Fibroblast of mammary gland (primary cell): ENCODE measurements at places on chromosomes 2 and 18.

- DNase-seq = no peak
These were observed 332.0 kb downstream of the ZNF521 start for GRCh38 chr18:25019931-25020330.

- DNase-seq = peak; percentile 11
These were observed 4.6 kb downstream of the TTR start for GRCh38 chr18:31596081-31596872.

DNA sequence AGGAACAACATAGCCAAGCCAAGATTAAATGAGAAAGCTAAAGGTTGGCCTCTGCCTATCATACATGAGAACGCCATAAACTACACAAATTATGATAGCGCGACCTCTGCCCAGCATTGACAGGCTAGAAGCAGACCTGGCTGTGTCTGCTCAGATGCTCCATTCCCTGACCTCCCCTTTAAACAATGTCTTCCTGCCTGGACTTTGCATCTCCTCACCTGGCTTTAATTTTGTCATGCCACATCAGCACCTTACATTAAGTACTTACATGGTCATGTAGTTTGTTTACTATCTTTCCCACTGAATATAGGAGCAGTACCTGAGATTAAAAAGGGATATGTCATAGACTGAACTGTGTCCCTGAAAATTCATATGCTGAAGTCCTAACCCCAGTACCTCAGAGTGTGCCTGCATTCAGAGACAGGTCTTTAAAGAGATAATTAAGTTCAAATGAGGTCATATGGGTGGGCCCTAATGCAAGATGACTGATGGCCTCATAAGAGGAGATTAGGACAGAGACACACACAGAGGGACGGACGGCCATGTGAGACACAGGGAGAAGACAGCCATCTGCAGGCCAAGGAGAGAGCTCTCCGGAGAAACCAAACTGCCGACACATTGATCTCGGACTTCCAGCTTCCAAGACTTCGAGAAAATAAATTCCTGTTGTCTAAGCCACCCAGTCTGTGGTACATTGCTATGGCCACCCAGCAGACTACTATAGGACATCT, 103.7 kb downstream of the BIN1 start:
- DNase-seq = no peak

- no peak for DNase-seq
These were observed 19.2 kb downstream of the FARP2 start for GRCh38 chr2:241375300-241375699.

GRCh38 chr2:158174495-158174894, 72.8 kb downstream of the UPP2 start:
- DNase-seq = no peak

DNA sequence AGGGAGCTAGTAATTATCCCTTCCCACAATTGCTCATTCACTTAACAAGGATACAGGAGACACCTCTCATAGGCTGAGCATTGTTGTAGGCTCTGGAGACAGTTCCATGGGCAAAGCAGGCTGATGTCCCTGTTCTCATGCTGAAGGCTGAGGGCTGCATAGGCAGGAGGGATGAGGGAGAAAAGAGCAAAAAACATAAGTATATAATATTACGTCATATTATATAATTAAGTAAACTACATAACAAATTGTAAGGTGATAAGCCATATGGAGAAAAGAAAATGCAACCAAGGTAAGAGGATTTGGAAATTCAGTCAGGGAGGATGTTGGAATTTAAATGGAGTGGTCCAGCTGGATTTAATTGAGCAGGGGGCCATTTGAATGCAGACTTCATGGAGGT, 380.6 kb upstream of the ST6GAL2 start:
- no peak for DNase-seq

DNA sequence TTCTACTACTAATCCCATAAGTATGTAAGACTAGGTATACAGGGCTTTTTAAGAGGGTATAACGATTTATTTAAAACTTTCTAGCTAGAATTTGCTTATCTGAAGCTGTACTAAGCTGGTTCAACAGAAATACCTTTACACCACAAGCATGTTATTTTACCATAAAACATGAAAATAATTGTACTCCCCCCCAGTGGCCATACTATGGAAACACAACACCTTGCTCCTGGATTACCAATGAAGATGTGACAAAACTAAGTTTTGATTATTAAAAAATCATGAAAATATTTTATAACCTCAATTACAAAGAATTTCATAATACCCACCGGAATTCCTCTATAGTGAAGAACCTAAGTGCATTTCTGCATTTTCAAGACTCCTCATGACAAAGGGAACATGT, 27.3 kb downstream of the LPIN2 start:
- DNase-seq = peak; percentile 60

DNA sequence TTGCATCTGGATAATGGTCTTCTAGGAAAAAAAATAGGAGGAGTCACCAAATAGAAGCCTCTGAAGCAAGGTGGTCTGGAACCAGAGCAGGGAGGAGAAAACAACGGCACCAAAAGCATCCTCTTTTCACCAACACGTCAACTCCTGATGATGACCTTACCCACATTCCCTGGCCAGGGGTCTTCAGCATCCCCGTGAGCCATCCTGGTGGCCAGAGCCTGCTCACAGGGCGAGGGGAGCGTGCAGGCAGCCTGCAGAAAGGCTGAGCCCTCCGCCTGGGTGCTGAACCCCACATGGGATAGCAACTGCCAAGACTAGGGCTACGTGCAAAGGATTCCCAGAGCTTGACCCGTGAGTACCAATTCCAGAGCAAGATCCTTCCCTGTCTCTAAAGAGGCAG, 191.0 kb downstream of the NDUFA10 start:
- no peak for DNase-seq

- DNase-seq = no peak
These were observed 57.0 kb upstream of the SCN1A start for GRCh38 chr2:166184789-166185188.

DNA sequence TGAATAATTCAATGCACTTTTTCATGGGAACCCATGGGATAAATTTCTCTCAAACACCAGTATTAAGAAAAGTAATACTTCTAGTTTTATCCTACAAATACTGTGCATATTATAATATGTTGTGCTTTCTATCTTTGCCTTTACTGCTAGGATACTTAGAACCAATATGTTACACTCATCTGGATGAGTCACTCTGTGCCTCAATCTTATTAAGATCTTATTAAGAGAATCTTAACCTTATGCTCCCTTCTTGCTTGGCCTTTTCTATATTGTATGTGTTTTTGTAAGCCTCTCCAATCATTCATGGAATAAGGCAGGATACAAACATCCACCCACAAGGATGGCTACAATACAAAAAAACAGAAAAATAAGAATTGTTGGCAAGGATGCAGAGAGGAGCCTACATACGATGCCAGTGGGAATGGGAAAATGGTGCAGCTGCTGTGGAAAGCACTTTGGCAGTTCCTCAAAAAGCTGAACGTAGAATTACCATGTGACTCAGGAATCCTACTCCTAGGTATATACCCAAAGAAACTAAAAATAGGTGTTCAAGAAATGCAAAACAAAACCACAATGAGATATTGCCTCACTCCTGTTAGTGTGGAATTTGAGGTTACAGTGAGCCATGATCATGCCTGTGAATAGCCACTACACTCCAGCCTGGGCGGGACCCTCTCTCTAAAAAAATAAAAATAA, 10.7 kb upstream of the TWSG1 start:
- DNase-seq = peak; percentile 46

DNA sequence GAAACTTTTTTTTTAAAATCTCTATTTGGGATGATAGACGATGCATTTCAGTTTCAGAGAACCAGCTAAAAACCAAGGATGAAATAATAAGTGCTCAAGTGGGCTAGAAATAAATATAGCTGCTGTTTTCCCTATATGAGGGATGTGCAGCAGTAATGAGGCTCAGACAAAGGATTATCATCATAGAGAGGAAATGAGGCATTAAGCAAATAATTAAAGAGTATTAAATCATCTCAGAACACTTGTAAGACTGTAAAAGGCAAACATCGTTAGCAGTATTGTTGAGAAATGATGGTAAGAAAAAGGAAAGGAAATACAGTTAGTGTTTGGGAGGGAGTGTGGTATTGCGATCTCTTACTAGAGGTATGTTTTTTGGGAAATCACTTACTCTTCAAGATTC, 233.5 kb downstream of the TGIF1 start:
- no peak for DNase-seq

DNA sequence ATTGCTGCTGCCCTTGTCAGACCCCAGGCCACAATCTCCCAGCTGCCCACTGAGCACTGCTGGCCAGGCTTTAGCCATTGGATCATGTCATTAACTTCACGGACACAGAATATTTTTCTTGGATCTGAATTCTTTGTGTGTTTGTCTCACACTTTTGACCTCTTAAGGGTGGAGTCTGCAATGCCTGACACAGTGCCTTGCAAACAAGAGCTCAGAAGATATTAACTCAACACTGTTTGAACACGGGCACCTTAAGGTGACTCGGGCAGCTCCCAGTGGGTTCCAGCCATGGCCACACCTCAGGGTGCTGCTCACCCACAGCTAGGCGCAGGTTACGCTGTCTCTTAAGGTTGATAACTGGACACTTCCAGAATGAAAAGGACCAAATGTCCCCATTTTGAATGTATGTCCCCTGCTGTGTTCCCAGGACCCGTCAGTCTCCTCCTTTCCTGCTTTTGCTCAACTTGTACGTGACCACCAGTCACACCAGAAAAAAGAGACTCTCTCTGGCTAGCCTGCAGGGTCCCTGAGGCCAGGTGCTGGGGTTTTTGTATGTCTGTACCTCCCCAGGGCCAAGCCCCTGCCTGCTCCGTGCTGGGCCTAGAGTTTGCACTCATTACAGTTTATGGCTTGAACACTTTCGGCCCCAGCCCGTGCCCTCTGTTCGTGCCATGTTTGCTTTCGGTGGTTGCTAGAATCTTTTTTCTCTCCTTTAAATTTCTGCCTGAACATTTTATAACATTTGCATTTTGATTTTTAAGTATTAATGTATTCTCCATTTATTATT, 33.4 kb upstream of the TMEM131 start:
- DNase-seq = no peak

GRCh38 chr2:142307086-142307485, 176.3 kb upstream of the LRP1B start:
- DNase-seq = no peak

DNA sequence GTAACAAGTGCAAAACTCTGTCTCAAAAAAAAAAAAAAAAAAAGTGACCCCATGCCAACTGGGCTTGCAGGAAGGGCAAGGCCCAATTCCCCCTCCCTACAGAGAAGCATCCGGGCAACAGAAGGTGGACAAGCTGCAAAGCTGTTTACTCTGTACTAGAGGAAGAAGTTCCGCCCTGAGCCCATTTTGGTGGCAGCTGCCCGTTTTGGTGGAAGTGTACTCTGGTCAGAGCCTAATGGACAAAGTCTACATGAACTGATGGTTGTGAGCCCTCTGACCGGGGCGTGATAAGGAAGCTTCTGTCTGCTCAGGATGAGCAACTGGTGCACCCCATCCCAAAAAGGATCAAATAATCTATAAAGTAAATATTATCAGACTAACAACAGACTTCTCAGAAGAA, 65.0 kb downstream of the TRAPPC8 start:
- no peak for DNase-seq

- DNase-seq = no peak
These were observed 17.2 kb upstream of the TMEM200C start for GRCh38 chr18:5912566-5912965.

DNA sequence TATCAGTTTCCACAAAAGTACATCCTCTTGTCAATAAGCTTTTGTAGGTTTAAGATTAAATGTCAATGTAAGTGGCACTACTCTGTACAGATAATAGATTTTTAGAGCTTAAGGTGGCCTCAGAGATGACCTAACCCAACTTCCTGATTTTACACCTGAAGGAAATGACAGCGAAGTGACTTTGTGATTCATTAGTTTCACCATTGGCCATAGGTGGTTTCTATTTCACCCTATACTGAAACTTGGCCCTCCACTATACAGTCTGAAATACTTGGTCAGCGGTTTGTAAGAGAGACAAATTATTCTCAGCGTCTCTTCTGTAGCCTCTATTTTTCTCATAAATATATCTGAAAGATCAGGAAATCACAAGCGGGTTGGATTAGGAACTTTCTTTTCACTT, 330.4 kb upstream of the FAM98A start:
- DNase-seq = no peak

- DNase-seq = no peak
These were observed 34.4 kb upstream of the BZW1 start for GRCh38 chr2:200777275-200777674.

GRCh38 chr2:112727276-112728028, 6.6 kb downstream of the NT5DC4 start:
- DNase-seq = no peak

DNA sequence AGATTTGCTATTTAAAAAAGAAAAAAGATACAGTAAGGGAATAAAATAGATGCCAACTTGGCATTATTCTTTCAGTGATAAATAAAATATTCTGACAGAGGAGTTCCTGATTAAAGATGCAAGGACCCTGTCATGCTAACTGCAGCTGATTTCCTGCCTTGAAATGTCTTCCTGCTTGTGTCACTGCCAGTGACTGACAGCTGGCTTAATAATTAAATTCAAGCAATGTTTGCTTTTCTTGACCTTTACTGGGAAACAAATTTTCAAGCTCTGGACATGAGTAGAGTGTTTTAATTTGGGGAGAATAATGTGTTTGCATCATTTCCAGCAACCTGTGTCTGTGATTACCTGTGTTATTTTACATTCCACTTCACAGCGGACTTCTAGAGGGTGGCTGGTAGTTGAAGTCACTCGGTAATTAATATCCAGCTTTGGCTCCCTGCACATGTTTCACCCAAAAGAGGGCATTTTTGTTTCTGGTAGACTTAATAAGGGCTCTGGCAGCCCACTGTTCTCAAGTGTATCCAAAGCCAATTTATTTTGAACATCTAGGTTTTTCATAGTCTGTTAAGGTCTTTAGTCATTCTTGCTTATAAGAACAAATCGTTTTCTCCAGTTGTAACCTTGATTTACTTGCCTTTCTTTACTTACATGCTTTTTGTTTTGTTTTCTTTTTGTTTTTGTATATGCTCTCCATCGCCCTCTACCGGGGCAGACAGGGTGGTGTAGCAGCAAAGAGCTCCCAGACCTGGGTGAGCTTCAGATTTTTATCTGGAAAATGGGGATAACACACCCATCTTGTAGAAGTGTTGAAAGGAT, 48.5 kb upstream of the PROKR1 start:
- DNase-seq = peak; percentile 49

DNA sequence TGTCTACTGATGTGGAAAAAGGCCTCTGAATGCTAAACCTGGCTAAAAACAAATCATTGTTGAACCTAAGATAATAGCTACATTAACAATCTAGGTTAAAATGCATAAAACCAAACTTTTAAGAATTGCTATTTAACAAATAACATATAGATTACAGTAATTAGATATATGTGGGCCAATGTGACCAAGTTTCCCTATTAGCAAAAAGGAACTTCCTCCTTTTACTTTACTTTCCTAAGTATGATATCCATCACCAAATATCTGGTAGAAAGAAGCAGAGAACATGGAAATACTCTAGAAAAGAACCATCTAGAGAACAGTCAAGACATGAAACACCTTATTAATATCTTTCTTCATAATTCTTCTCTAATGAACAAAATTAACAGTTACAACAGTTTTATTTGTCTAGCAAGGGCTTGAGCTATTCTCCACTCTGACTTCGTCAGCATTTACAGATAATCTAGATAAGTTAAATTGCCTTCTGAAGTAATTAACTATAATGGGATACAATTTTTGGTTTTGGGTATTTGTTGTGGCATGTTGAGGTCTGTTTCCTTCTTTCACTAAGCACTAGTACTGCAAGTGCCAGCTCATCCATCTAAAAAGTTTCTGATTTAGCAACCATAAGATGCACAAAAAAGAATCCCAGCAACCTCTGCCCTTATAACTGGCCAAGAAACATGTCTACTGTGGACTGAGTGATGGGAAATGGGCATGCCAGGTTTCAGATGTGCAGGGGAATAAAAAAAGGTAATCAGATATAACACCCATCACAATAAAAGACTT, 53.3 kb downstream of the MEMO1 start:
- no peak for DNase-seq

- peak; percentile 68 for DNase-seq
These were observed 221.6 kb downstream of the GPD2 start for GRCh38 chr2:156657809-156658208.
